Activated T-cell treated with anti-CD3 and anti-CD28 coated beads for 24 hours (primary cell): ENCODE measurements at places on chromosomes 6 and 20.

GRCh38 chr20:5061213-5061612, 58.5 kb downstream of the PCNA start:
- no peak for DNase-seq

DNA sequence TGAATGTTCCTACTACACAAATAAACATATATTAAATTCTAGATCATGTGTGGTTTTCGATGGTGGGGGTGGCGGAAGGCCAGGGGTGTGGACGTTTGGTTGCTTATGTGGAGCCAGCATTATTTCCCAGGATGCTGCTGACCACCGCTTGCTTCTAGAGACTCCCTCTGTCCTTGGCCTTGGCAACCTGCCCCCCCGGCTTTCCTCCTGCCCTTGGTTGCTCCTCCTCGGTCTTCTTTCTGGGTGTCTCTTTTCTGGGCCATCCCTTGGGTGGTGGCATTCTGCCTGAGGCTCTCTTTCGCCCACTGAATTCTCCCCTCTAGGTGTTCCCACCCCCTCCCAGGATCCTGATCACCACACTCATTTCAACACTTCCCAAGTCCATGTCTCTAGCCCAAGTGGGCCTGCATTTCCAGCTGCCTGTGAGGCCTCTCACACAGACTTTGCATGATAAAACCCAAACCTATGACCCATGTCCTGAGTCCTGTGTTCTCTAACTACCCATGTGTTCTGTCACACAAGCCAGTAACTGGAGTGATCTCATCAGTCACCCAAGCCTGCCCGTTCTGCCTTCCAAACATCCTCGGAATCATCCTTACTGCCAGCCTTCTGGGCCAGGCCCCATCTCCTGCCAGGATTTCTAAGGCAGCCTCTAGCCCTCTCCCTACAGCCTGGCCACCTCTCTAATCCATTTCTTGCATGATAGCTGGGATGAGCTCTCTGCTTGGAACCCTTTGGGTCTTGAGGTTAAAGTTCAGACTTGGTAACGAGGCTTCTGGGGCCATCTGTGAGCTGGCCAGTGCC, 71.2 kb downstream of the CDS2 start:
- DNase-seq = no peak

GRCh38 chr6:43916924-43917877, 147.2 kb downstream of the VEGFA start:
- DNase-seq = no peak

DNA sequence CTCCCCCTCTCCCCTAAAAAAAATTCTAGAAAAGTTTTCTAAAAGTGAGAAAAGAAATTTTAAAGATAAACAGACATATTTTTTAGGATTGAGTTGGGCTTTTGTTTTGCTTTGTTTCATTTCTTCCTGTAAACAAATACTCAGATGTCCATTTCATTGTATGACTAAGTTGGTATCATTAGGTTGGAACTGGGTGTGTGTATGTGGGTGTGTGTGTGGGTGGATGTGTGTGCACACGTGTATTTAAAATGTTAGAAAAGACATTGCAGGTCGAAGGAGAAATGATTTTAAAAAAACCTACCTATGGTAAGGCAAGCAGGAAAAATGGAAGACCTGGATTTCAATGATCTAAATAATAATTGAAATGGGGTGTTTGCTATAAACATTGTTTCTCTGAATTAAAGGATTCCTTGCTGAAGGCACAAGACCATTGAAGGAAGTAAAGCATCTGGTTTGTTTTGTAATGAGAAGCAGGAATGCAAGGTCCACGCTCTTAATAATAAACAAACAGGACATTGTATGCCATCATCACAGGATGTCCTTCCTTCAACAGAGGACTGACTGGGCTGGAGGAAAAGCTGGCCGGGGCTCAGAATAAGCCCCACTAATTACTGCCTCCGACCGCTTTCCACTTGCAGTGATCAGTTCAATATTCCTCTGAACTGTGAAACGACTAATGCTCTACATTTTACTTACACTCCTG, 996 bp upstream of the PRDM1 start:
- no peak for DNase-seq

DNA sequence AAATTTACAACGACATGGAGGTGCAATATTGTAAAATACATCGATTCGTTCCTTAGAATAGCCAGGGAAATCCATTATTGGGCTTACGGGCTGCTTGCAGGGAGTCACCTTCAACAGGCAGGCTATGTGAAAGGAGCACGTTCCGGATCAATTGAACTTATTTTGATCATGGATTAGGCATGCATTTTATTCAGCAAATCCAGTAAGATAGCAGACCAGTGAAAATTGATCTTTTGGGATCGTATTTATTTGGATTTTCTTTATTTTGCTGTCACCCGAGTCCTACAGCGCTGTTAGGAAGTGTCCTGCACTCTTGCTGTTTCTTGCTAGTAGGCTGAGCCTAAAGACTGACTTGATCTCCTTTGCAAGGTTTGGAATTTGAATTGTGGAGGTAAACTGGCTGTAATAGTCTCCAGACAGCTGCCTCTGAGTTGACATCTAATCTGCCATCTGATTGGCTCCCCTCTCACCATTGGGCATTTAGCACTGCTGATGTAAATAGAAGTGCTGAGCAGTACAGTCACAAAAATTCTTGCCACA, 3.0 kb downstream of the ARID1B start:
- peak; percentile 32 for DNase-seq

GRCh38 chr6:39758905-39759605, 33.1 kb upstream of the DAAM2 start:
- DNase-seq = no peak

GRCh38 chr20:6663104-6663503, 104.4 kb upstream of the BMP2 start:
- DNase-seq = no peak

- peak; percentile 32 for DNase-seq
Observed at GRCh38 chr6:41732591-41733359, 2.6 kb downstream of the TFEB start.

DNA sequence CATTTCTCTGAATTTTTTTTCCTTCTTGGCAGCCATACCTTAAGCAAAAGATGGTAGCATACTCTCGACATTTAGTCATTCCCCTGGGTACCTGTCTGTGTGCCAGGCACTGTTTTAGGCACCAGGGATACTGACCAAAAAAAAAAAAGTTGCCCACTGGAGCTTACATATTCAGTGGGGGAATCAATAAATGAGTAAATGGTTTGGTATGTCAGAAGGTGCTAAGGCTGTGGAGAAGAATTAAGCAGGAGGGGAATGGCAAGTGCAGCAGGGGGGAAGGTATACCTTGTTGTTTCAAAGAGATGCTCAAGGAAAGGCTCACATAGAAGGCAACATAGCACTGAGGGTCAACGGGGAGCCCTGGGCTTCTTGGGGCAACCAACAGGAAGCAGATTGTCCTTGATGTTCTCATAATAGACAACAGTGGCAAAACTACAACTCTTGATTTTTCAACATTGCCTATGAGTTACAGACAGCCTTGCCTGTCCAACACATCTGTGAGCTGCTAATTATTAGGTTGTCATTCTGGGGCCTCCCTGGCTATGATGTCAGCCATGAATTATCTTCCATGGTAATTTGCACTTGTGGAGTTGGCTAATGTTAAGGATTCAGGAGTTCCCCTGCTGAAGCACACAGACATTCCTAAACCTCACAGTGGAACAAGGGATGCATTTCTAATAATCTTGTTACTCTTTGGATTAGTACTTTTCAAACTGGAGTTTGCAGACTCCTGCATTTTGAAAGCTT, 19.6 kb downstream of the NT5E start:
- DNase-seq = no peak

DNA sequence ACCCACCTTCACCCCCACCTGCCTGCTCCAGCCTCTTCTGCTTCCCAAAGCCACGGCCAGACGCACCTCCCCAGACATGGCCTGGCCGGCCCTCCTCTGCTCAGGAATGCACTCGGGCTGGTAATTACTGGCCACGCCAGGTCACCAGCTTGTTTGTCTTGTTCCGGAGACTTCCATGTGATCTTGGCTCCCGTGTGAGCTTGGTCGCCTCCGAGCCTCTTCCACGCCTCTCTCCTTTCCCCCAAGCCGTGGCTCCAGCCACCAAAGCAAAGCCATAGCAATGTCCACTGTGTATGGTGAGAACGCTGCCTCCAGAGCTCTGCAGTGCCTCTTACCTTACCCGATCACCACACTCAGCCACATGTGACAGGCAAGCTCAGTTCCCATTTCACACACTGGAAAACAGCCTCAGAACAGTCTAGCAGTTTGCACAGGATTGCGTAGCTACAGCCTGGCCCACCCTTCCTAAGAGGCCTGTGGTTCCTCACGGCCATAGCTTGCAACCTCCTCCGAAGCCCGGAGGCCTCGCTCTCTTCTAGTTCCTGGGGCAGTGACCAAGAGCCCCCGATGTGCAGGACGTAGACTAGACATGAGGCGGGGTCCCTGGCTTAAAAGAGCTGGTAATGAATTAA, 48.1 kb upstream of the AFDN start:
- DNase-seq = no peak

GRCh38 chr20:38143646-38144554, 21.2 kb downstream of the TGM2 start:
- DNase-seq = no peak

- DNase-seq = peak; percentile 21
Observed at GRCh38 chr6:34791164-34791700, 651 bp upstream of the BLTP3A start.

GRCh38 chr6:53062169-53062539, 3.0 kb upstream of the FBXO9 start:
- DNase-seq = no peak

- DNase-seq = no peak
Observed at GRCh38 chr6:45302832-45303231, 25.3 kb upstream of the RUNX2 start.

GRCh38 chr6:87054143-87054833, 40.6 kb downstream of the CGA start:
- no peak for DNase-seq

DNA sequence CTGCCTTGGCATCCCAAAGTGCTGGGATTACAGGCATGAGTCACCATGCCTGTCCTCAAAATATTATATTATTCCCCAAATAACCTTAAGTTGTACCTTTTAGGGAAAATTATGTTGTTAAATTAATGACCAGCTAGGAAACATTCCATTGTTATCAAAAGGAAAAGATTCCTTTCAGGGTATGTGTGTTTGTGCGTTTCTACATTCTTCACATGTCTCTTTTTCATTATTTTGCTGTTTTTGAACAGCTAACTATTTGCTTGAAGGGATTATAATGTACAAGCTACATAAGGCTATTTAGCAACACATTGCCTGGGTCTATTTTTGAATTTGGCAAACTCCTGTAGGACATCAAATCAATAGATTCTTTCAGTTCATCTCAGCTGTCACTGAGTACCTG, 57.1 kb downstream of the GJA1 start:
- no peak for DNase-seq

GRCh38 chr6:7100753-7101081, 7.0 kb upstream of the RREB1 start:
- no peak for DNase-seq

- peak; percentile 24 for DNase-seq
Observed at GRCh38 chr20:20837574-20838021, 125.2 kb upstream of the RALGAPA2 start.

DNA sequence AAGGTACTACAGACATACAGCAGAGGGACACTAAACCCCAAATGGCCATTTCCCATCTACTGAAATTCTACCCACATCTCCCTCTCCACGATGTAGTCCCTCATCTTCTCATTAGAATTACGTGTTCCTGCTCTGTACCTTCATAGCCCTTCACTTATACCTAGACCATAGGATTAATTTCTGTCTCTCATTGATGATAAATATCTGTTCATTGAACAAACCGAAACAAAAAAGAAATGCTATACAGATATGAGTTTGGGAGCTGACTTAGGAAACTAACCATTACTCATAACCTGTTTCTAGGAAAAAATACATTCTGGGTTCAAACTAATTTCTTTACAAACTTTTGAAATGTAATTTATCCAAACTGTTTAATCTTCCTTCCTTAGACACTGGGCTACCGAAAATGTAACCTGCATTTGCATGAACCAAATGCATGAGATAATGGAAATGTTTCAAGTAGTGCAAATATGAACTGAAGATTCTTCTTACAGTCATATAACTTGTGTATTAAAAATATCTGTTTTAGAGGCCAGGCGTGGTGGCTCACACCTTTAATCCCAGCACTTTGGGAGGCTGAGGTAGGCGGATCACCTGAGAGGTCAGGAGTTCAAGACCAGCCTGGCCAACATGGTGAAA, 85.3 kb downstream of the GJA10 start:
- DNase-seq = no peak

GRCh38 chr6:39369987-39370386, 47.5 kb upstream of the KCNK16 start:
- no peak for DNase-seq

DNA sequence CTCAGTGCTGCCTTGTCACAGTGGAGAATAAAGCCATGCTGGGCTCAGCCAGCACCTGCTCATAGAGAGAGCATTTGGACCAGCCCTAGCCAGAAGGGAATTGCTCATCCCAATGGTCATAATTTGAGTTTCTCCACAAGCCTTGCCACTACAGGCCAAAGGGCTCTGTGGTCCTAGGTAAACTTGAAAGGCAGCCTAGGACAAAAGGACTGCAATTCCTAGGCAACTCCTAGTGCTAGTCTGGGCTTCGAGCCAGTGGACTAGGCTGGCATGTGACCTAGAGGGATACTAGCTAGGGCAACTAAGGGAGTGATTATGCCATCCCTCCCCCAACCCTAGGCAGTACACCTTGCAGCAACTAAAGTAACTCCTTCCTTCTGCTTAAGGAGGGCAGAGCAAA, 516.2 kb downstream of the BCKDHB start:
- no peak for DNase-seq

GRCh38 chr6:154414021-154414813, 57.6 kb upstream of the IPCEF1 start:
- no peak for DNase-seq

DNA sequence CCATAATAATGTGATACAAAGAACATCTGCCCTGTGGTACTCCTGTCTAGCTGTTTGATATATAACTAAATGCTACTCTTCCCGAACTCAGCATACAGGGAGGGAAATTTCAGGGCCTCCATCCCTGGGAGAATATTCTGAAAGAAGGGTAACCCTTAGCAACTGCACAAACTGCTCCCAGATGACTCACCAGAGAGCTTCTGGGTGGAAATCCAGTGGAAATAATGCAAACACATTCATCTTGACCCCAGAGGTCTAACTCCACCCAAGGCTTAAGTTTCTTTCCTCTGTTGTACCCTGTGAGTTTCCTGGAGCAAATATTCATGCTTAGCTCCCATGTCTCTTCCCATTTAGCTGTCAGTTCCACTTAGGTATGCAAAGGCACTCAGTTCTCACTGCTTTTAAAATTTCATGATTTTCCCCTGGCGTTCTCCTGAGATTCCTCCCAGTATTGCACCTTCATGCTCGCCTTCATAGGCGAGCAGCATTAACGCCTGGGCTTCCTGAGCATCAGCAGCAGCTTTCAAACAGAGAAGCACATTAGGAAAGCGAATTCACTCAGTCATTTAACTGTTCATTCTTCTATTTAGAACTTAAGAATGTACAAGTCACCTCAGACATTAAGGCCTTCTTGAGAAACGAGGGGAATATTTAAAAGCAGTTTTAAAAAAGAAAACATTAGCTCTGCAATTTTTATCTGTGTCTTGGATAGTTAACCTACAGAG, 43.8 kb upstream of the LAMA4 start:
- no peak for DNase-seq
